Iris pigment epithelial cell (primary cell): ENCODE measurements at places on chromosomes 11 and 22.
A peak's percentile ranks its signal among the peaks of the same experiment; 100 is the strongest.

DNA sequence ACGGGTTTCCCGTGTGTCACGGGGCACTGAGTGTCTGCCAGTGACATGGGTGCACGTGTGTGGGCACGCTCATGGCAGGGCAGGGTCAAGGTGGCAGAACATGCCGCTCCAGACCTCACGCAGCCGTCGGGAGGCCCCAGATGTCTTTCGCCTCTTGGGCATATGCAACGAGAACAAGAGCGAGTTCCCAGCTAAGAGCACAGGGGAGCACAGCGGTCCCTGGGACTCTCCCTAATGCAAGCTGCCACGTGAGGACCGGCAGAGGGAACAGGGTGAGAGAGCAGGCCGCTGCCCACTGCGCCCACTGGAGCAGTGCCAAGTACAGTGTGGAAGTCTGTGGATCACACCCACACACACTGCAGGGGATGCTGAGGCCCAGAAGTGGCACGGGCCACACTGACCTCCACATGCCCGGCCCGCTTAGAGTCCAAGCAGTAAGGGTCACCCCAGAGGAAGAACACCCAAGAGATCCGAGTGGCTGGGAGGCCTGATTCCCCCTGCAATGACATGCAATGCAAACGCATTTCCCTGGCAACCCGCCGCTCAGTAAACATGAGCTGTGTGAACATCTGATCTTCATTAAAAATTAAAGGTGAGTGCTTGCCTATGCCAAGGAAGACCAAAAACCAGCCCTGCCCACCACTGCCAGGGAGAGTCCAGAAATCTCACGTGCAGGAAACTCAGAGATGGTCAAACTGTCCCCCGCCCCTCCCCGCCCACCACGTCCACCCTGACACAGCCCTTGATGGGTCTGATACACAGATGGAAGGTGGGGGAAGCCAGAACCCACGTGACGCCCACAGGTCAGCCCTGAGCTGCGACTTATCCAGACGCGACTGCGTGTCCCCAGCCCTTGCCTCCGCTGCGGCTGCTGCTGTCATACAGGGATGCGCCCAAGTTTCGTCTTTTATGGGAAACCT is 11.7 kb downstream of the CERK start:
- peak; percentile 39 for DNase-seq

- no peak for DNase-seq
These were observed 8.5 kb downstream of the TMEM132A start for GRCh38 chr11:60932605-60933356.

DNA sequence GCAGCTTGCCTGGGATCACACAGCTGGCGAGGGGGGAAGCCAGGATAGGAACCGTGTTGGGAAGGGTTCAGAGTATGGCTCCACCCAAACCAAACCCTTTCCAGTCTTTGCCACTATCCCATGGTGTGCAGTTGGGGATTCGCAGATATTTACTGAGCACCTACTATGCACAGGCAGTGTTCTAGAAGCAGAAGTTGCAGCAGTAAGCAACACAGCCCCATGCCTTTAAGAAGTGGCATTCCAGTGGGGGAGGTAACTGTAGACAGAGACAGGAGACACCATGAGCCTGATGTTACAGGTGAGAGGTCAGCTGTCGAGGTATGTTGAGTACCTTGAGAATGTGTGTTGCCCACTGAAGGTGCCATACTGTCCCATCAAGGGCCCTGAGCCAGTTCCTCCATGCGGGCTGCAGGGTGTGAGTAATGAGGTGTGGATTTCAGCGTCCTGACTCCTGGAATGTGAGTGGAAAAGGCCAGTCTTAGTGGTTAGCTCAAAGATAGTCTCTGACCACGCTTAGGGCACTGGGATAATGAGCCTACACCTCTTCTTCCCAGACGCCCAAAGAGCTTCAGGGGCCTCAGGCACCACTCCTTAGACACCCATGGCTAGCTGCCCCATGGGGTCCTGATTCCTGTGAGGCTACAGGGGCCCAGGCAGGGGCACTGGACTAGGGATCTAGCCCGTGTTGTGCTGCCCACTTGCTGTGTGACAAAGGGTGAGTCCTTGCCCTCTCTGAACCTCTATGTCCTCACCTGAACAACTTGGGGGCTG is 71.8 kb upstream of the TP53I11 start:
- peak; percentile 14 for DNase-seq

DNA sequence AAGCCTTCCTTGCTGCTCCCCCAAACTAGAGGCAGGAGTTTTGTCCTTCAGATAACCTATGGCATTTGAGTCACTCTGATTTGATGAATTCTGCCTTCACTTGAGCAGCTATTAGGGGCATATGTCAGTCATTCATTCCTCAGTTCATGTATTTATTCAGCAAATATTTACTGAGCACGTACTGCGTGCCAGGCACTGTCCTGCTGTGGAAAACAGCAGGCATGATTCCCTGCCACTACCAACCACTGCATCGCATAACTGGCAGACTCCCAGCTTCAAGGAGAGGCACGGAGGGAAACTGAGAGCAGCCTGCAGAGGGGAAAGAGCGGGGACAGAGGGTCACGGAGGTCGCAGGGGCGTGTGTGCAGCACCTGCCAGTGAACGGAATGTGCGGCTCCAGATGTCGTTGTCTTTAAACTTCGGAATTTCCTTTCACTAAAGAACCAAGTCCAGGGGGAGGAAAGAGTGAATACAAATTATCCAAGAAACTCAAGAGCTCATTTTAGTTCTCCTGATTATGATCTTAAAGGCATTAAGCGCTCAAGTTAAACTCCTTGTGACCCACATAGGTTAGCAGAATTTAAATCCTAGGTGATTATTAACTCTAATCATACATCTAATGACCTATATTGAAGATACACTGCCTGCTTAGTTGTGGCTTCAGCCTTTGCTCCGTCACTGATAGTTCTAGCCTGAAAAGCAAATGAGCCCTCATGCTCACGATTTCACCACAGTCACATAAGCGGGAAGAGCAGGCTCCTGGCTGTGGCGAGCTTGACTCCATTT is 12.6 kb downstream of the PPARA start:
- no peak for DNase-seq

- no peak for DNase-seq
These were observed 9.9 kb upstream of the ETS1 start for GRCh38 chr11:128597209-128597608.

GRCh38 chr11:79083352-79083751 is 357.5 kb downstream of the TENM4 start:
- no peak for DNase-seq

DNA sequence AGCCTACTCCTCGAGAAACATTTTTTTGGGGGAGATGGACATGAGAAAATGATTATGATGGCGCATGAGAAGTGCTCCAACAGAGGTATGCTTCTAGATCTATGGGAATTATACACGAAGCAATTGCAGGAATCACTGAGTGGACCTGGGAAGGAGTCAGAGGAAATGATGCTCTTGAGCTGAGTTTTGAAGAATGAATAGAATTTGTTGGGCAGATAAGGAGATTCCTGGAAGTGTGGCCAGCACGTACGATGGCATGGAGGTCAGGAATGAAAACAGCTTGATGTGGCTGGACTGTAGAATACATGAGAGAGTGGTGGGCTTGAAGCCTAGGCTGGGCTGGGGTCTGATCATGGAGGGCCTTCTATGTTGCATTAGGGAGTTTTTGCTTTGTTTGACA is 31.7 kb downstream of the ADAMTS15 start:
- DNase-seq: peak; percentile 48

GRCh38 chr11:102553835-102554282 is 23.3 kb upstream of the MMP7 start:
- DNase-seq: no peak

GRCh38 chr11:22749536-22749935 is 80.1 kb downstream of the SVIP start:
- no peak for DNase-seq

DNA sequence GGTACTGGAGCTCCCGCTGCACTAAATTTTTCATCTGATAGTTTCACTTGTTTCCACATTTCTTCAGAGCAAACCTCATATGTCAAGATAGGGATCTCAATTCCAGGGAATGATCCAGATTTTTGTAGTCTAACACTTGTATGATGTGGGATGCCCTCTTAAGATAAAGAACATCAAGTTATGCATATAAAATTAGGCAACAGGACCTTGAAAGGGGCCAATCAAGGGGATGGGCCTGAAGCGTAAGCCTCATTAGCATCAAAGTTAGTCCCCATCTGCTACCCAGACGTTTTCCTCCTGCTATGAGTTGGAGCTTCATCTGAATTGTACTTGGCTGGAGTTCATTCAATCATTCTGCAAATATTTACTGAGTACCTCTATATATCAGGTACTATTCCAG is 17.5 kb downstream of the PDGFD start:
- no peak for DNase-seq

DNA sequence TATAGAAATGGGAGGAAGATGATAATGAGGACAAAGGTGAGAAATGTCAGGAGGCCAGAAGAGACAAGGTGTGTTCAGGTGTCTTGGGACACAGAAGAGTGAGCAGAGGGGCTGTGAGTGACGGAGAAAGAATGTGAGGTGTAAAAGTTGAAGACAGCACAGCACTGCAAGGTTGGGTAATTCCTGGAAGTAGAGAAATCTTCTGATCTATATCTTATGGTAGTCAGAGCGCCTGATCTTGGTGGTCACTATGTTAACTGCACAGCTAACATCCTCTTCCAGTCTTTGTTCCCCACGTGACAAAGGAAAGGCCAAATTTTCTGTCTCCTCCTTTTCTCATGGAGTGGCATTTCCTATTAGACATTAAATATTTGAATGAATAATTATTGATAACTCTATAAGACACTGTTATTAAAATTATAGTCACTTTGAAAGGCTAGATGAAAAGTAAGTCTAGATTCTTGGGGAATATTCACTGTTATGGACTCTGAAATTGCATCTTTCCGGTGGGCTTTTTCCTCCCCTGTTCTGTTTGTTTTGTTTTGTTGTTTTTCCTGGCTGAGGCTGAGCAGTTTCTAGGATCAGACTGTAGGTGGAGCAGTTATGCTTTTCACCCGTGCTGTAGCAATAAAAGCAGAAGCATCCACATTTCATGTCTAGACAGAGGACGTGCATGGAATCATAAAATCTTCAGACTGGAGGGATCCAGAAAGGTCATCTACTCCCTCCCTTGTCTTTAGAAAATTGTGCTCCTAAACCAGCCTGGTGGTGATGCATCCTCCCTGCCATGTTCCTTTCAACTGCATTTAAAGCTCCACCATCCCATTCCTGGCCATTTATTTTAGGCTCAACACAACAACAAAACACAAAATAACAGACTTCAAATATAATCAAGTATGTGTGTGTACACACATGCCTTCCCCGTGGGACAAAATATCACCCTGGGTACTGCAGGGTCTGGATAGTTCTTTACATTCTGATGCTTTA is 26.6 kb downstream of the SC5D start:
- DNase-seq: peak; percentile 54

- peak; percentile 91 for DNase-seq
These were observed 3.5 kb downstream of the PANX1 start for GRCh38 chr11:94132152-94132558.

GRCh38 chr11:109071262-109071661 is 350.7 kb upstream of the C11orf87 start:
- no peak for DNase-seq

- peak; percentile 30 for DNase-seq
These were observed 1.2 kb downstream of the TSPO start for GRCh38 chr22:43152357-43153071.

- no peak for DNase-seq
These were observed 29.7 kb upstream of the CYB5R3 start for GRCh38 chr22:42678894-42679293.

DNA sequence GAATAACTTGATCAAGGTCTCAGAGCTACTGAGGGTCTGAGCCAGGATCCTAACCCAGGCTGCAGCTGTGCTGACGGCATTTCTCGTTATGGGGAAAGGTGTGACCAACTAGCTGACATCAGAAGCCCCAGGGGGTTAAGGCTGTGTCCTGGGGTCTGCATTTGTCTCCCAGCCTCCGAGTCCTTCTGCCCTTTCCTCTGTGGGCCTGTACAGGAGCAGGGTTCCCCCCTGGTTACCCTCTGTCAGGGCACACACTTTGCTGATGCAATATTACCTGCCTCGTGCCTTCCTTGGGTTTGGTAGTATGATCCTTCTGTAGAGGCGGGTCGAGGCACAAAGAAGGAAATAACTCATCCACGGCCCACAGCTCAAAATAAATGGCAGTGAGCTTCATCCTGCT is 183.0 kb downstream of the TBC1D22A start:
- DNase-seq: no peak
